ENCODE measurements at places on chromosomes 3 and 15.
A peak's percentile ranks its signal among the peaks of the same experiment; 100 is the strongest.

GRCh38 chr3:99487894-99488293 is 150.5 kb upstream of the COL8A1 start:
- DNase-seq, result no peak

DNA sequence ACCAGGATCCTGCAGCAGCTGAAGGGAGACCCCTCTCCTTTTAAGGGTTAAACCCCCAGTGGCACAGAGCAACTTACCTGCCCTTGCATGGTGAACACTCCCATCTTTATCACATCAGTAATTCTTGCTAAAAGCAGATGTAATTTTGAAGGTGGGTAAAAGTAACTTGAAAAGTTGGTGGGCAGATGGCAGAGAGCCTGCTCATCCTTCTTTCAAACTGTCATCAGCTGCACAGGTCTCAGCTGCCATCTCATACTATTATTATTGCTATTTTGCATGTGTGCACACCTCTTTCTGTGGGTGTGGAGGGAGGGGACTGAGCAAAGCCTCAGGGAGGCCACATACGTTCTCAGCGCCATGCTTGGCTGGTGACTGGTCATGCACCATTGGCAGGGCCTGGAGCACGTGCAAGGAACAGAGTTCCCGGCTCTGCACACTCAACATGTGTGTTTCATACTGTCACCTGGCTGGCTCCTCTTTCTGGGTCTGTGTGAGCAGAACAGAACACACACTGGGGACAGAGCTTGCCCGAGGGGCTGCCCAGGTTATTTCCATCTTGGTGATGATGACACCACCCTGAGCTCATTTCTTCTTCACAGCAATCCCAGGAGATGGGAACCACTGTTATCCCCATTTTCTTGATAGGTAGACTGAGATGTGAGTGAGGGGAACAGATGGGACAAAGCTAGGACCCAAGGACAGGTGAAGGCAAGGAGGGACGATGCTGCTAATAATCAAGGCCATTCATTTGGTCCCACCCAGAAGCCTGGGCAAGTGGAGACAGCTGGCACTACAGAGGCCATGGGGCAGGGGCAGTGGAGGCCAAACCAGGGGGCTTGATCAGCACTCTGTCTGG is 95.8 kb upstream of the KLF13 start:
- peak; percentile 6 for DNase-seq

- DNase-seq, result no peak
Measured at GRCh38 chr3:110687138-110687537, 384.5 kb upstream of the NECTIN3 start.

- DNase-seq, result no peak
Measured at GRCh38 chr3:123449997-123450604, 1.2 kb upstream of the ADCY5 start.

DNA sequence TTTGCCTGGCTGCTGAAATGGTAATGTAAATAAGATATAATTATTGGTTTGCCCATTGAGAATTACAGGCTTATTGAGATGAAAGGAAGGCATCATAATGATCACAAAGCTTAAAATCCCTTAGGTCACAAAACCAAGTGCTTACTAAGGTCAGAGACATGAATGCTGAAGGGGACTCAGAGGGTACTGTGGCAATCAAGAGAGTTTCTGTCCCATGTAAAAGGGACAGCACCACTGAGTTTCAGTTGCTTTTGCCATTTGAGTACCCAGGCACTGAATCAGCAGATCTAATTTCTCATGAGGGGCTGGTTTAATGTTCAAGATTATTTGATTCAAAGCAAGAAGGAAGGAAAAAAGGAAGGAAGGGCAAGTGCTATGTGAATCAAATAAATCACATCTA is 127.0 kb downstream of the PLOD2 start:
- DNase-seq, result no peak

- DNase-seq, result peak; percentile 97
Measured at GRCh38 chr15:71364117-71364584, 248.9 kb downstream of the THSD4 start.

- DNase-seq, result no peak
Measured at GRCh38 chr3:105656651-105657504, 211.9 kb downstream of the CBLB start.

- no peak for DNase-seq
Measured at GRCh38 chr15:31158858-31159569, 57.5 kb upstream of the TRPM1 start.

DNA sequence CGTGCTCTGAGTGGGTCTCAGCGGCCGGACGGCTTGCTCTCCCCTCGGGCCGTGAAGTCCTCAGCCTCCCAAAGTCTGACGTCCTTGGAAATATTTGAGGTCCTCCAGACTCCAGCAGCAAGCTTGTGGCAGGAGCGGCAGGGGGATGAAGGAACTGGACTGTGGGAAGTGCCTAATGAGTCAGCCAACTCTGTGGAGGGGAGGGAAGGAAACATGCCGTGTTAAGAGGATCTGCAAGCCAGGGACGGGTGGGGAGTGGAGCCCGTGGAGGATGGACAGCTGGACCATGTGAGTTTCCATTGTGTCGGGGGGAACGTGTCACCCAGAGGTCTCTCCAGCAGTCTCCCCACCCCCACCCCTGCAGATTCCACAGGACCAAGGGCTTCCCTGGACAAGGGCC is 39.4 kb upstream of the IDH2 start:
- DNase-seq, result no peak

DNA sequence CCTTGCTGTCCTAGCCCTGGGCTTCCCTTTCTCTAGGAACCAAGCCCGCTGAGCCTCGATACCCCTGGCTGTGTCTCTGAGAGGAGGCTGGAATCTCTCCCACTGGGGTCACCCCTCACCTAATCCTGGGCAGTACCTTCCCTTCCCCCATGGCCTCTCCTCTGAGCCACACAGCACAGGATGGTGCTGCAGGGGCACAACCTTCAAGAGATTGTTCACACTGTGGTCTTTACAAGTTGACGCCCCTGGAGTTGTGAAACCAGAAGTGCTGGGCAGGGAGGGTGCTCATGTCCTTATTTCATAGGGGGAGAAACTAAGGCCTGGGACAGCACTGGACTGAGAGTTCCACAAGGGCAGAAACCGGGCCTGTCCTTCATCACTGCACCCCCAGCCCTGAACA is 70.9 kb upstream of the TMEM115 start:
- DNase-seq, result no peak

GRCh38 chr3:30333903-30334302 is 272.5 kb upstream of the TGFBR2 start:
- DNase-seq, result no peak

DNA sequence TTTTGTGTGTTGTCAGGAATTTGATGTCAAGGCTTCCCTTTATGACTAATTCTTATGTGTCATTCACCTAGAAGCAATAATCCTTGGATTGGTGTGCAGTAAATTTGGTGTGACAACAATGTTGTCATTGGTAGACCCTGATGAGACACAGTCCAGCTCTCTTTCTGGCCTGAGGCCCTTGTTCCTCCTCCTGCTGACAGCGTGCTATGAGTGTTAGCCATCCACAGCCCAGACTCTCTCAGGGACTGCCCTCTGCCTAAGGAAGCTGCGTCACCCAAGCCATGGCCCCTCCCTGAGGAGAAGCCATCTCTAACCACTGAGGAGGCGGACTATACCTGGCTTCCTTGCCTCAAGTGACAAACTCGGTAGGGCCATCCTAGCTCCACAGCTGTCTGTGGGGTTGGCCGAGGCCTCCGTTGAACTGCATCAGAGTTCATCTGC is 13.3 kb upstream of the TM4SF1 start:
- DNase-seq, result peak; percentile 94

DNA sequence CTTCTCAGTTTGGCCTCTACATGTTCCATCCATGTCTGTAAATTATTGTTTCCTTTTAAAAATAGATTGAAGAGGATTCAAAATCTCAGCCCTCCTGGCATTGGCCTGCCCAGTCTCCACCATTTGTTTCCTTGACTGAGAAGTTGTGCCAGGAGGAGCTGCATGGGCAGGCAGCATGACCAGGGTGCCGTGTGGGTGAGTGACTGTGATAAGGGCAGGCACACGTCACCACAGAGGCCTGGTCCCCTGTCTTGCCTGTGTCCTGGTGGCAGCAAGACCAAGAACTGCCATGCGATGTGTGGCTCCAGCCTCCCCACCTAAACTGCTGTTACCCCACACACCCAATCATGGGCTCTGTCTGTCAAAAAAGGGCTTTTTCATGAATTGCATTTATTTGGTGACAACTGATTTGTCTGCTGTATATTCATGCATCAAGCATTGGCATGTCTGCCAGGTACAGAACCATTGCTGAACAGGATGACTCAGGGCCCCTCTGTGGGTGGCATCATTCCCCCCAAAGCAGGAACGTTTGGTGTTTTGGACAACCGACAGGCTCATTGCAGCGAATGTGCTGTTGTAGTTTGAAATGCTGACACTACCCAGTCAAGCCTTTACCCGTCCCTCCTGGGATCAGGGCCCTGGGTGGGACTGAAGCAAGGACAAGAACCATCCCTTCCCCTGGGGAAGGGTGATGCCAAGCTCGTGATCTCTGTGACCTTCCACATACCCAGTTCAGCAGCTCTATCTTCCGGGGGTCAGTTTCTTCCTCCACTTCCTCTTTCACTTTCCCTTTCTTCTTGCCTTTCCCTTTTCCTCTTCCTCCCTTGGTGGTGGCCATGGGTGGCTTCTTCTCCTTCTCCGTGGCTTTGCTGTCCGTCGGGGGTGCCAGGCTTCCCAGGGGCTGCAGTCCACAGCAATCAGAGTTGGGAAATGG is 51.6 kb downstream of the TRPM1 start:
- no peak for DNase-seq

DNA sequence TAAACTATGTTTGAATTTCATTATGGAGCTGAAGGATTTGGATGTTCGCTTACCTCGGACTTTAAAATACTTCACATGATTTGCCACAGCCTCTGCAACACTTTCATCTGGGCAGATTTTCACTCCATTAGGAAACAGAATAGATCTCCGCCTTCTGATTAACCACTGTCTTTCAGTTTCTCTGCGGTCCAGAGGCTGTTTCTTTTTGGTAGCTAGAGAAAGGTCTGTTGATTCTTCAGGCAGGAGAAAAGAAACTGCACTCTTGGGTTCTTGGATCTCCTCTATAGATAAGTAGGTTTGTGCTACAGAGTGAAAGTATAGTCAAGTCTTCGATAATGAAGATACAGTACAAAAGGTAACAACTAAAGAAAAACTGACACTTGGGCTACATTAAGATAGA is 844 bp downstream of the IMPG2 start:
- DNase-seq, result no peak

- no peak for DNase-seq
Measured at GRCh38 chr15:89359471-89360293, 25.1 kb upstream of the POLG start.

DNA sequence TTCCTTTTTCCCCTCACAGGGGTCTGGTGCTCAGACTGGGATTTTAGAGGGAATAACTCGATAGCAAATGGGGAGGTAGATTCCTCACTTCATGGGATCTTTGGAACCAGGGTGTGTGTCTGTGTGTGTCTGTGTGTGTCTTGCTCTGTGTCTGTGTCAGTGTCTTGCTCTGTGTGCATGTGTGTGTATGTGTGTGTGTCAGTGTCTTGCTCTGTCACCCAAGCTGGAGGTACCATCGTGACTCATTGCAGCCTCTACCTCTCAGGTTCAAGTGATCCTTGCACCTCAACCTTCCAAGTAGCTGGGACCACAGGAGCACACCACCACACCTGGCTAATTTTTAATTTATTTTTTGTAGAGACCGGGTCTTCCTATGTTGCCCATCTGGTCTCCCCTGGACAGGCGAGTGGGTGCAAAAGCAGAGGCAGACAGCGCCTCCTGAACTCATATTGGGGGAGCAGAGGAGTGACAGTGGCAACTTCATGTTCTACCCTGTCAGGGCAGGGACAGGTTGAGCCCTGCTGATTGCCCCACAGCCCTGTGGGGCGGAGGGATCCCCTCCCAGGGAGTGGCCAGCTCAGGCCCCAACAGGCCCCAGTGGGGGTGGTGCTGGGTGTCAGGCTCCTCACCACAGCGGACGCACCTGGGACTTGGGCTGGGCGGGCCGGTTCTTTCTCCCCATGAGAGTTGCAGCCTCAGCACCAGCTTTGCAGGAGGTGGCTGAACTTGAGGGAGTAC is 10.4 kb upstream of the SEMA4B start:
- DNase-seq, result peak; percentile 97

DNA sequence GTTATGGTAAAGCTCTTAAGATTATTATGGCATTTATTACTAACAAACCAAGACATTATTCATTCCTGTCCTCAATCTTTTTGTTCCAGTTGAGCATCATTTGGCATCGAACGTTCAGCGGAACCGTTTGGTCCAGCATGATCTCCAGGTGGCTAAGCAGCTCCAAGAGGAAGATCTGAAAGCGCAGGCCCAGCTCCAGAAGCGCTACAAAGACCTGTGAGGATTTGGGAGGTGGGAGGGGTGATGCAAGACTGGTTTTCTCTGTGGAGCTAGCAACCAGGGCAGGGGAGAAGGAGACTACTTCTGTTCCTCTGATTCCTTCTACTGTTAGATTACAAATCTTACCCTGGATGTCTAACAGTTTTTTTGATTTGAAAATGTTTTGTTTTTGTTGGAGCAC is 27.6 kb upstream of the UTS2B start:
- DNase-seq, result no peak
